ENCODE measurements at places on chromosomes 2 and 18.

GRCh38 chr2:240512666-240513535 is 44.9 kb downstream of the ANKMY1 start:
- DNase-seq: no peak

DNA sequence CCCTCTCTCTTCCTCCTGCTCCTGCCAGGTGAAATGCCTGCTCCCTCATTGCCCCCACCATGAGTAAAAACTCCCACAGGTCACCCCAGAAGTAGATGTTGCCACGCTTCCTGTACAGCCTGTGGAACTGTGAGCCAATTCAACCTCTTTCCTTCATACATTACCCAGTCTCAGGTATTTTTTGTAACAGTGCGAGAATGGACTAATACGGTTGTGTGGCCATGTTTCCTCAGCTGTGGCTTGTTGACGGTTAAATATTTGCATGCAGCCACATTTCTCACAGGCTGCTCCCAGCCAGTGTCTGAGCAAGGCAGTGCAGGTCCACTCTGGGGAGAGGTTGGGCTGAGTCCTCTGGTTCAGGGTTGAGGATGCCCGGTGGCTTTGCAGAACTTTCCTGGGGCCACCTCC is 27.8 kb upstream of the COPS8 start:
- DNase-seq: no peak

DNA sequence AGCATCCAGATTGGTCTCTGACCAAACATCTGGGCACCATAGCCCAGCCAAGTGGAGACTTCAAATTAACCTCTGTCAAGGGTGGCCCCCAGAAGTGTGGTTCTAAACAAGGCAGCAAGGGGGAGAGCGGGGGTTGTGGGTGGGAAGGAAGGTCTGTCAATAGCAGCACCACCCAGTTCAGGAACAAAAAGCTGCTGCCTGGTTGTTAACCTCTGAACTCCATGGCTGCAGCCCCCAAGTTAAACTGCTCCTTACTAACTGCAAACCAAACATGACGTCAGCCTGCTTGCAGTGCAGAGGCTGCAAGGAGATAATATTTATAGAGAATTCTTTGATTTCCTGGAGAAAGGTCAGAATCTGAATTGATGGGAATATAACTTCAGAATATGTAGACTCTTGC is 76.5 kb downstream of the ARL4C start:
- DNase-seq: no peak

GRCh38 chr2:120680136-120680761 is 55.4 kb upstream of the GLI2 start:
- DNase-seq: no peak

GRCh38 chr2:155975734-155976133 is 356.8 kb downstream of the NR4A2 start:
- DNase-seq: no peak

- DNase-seq: no peak
These were observed 86.7 kb upstream of the RANBP2 start for GRCh38 chr2:108632332-108633160.

DNA sequence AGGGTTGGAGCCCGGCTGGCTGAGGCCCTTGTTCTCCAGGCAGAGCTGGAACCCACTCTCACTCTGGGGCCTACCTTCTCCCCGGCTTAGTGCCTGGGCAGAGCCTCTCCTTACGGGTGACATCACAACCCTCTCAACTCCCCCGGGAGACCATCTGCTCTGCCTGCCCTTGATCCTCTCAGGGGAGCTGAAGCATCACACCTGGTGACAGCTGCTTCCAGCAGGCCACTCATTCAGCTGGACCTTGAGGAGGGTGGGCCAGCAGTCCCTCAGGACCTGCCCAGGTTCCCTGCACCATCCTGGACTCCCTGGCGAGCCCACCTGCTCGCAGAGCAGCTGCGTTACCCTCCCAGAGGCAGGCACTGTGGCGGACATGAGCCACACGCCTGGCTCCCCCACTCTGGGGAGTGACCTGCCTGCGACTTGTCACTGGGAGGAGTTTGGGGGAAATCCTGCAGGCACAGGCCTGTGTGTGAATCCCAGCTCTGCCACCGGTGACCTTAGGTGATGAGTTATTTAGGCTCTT is 13.1 kb downstream of the HS6ST1 start:
- DNase-seq: no peak

Data from cerebellar nuclear complex (tissue), 1 donor.